HuH-7.5 (cell line): ENCODE measurements at places on chromosomes 16 and 17.
A peak's percentile ranks its signal among the peaks of the same experiment; 100 is the strongest.

DNA sequence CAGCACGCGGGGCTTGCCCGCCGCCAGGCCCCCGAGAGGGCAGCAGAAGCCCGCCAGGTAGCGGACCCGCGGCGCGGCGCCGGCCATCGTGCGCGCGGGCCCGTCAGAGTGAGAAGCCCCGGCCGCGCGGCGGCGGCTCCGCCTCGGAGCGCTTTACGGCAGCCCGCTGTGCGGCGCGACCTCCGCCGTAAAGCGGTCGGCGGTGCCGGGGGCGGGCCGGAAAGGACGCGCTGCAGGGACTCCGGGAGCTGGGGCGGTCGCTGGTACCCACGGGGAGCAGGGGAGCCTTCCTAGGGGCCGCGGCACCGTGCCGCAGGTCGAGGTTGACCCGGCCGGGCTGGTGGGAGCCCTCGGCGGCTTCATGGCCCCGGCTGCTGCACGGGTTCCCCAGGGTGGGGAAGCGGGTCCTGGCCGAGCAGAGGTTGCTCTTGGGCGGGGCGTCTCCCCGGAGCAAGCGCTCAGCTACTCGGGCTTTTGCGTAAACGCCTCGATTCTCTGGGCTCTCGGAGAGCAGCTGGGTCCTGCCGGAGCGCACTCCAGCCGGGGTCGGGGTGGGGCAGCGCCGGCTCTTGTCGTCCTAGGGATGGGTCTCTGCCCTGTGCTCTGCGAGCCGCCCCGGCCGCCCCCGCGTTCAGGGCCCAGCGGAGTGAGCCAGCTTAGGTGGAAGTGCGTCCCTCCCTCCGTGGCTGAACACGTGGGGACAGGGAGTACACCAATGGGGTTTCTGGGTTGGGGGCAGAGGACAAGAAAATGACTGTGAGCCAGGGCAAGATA is at the start of gene FAAP100:
FAAP100 (minus strand) TSS at position 110 of the 774 bp plus-strand sequence; CDS start at position 87, 23 bp downstream.
- DNase-seq: peak; percentile 91

GRCh38 chr17:34178092-34178491 is 77.0 kb upstream of the CCL2 start:
- no peak for DNase-seq

GRCh38 chr17:75570772-75571171 is 16.8 kb upstream of the MYO15B start:
- no peak for DNase-seq

- DNase-seq: no peak
Measured at GRCh38 chr17:55652114-55652823, 70.4 kb downstream of the TMEM100 start.

DNA sequence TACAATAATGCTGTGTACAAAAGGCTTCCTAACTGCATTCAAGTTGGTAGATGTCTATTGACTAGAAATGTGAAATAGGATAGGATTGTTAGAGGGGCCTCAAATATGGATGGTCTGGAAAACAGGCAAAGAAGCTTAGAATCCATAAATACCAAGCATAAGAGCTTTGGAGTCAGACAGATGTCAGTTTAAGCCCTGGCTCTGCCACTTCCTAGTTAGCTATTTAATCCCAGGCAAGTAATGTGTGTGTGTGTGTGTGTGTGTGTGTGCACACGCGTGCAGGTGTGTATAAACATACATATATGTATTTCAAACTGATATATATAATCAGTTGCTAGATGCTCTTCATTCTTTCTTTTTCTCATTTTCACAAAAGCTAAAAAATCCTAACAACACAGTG is 66.7 kb downstream of the MMD start:
- DNase-seq: no peak

DNA sequence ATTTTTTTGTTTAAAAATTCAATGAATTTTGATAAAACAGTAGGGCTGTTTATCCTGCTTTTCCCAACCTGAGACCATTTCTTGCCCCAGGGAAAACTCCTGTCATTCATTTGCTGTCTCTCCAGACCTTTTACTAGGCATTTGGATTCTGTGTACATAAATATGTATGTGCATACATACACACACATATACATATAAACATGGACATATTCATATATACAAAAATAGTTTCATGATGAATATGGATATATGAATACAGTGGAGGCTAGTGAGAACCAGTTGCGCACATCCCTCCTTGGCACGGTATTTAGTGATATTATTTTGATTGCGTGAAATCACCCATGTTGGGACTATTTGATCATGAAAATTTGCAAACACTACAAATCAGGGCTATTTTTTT is 269.9 kb downstream of the BCAS3 start:
- DNase-seq: no peak

GRCh38 chr17:19579867-19580565 is 46.4 kb downstream of the SLC47A1 start:
- DNase-seq: no peak

- peak; percentile 69 for DNase-seq
Measured at GRCh38 chr17:80970044-80970761, 21.4 kb upstream of the CHMP6 start.

GRCh38 chr17:8946476-8946875 is 19.0 kb downstream of the PIK3R5 start:
- DNase-seq: no peak

DNA sequence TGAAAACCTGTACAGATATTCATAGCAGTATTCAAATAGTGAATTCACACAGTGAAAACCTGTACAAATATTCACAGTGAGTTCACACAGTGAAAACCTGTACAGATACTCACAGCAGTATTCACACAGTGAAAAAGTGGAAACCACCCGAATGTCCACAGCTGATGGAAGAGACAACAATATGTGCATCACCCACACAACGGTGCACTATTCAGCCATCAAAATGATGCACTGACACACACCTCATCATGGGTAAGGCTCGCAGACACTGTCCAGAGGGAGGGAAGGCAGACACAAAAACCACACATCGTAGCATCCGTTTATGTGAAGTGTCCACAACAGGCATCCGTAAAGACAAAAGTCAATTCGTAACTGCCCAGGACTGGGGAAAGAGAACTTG is 100.9 kb downstream of the VPS53 start:
- no peak for DNase-seq

GRCh38 chr17:83189044-83190003 is 109.9 kb downstream of the METRNL start:
- peak; percentile 71 for DNase-seq

DNA sequence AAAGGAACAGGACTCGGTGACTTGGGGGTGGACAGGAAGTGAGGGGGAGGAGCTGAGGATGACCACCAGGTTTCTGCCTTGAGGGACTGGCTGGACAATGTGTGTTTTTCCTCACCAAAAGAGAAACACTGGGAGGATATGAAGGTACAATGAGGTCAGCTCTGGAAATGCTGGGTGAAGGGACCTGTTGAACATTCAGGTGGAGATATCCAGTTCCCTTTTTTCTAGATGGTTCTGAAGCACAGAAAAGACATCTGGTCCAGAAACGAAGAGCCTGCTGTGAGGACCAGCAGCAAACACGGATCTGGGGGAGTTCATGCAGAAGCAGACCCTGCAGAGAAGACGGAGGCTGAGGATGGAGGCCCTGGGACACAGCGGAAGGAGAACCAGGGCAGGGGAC is 17.5 kb downstream of the ARHGAP17 start:
- DNase-seq: no peak

DNA sequence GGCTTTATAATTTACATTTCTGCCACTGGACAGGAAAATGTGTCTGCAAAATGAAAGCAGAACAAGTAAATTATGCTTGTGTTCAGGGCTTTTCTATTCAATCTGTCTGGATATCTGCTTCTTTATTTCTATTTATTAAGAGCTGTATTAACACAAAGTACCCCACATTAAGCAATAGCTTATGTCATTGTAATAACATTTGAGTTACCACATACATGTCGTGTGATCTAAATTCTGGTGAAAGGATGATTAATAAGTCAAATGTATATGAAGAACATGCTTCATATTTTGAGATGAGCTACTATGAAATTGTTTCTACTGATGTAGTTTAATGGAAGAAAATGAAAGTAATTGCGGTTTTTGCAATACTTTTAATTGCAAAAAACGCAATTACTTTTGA is 238.2 kb downstream of the KCNJ2 start:
- DNase-seq: no peak

GRCh38 chr16:25060920-25061319 is 45.8 kb upstream of the ARHGAP17 start:
- DNase-seq: no peak

DNA sequence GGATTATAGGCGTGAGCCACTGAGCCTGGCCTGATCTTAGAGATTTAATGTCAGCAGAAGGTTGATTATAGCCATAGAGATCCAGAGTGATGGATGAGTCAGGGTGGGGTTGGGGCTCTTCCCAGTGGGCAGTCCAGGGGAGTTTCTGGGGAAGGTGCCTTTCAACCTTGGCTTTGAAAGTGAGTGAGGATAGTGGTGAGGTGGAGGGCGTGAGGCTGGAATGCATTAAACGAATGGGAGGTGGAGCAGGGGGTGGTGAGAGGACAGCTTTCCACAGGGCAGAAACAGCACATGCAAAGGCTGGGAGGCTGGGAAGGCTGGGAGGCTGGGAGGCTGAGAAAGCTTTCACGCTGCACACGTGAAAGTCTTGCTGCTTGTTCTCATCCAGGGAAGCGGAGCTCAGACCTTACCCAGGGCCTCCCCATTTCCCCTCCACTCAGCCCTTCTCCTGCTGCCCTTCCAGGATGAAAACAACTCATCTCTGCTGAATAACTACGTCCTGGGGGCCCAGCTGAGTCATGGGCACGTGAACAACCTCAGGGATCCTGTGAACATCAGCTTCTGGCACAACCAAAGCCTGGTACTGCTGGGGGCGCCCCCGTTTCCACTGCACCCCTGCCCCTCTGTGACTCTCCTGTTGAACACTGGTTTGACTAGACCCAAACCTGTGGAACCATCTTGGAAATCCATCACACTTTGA is 22.3 kb downstream of the ADGRG5 start:
- DNase-seq: no peak

DNA sequence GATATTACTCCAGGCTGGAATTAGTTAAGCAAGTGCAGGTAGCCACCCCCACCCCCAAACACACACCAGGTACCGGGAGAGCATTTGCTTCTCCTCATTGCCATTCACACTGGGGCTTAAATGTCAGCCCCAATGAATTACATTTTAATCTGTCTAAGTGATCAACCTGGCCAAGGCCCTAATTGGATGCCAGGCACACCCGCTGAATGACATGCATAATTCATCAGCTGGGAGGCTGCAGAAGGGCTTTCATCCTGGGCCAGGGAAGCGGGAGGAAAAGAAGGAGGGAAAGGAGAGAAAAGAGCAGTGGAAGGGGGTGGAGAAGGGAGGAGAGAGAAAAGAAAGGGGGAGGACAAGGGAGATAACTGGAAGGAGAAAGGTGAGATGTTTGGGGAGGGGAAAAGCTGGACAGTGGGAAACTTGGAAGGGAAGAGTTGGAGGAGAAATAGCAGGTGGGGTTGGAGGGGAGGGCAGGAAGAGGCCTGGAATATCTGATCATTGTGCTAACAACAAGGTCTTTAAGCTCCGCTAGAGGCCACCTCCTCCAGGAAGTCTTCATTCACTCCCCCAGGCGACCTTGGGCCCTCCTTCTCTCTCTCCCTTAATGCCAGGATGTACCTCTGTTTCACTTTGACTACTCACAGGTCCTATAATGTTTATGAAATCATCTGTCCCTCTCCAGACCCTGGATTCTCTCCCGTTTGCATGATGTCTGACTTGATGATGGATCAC is 40.1 kb upstream of the CES5A start:
- no peak for DNase-seq

DNA sequence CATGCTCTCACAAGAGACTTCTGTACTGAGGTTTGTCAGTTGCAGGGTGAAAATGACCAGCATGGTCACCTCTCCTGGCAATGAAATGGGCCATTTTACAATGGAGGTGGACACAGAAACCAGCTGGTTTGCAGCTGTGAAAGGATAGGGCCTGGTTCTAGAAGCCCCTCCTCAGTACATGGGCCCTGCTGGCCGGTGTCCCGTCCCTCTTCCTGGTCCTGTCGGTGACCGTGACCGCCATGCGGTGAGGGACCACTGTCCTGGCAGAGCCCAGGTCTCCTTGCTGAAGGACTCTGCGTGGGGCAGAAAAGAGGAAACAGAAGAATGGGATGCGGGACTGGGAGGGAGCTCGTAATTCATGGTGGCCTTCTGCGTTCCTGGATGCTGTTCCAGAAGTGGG is 76.0 kb upstream of the ZNF423 start:
- no peak for DNase-seq

DNA sequence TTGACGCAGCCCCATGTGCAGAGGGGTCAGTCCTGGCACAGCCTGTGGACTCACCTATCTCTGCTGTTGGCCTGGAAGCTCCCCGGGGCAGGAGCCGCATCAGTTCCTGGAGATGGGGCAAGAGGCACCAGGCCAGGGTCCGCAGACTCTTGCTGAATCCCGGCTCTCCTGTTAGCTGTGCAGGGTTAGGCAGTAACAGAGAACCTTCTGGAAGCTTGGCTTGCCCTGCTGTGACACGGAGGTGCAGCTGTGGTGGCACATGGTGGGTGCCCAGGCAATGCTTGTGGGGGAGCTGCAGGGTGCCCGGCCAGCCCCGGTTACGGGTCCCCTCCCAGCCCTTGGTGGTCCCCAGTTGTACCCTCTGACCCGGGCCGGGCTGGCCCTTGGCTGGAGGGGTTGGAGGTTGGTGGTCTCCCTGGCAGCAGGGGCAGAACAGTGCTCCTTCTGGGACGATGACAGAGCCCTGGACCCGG is 26.0 kb upstream of the ZNF469 start:
- DNase-seq: no peak

GRCh38 chr16:27267037-27267677 is 1.4 kb downstream of the NSMCE1 start:
- no peak for DNase-seq

- no peak for DNase-seq
Measured at GRCh38 chr17:27824745-27825144, 24.4 kb upstream of the NOS2 start.

DNA sequence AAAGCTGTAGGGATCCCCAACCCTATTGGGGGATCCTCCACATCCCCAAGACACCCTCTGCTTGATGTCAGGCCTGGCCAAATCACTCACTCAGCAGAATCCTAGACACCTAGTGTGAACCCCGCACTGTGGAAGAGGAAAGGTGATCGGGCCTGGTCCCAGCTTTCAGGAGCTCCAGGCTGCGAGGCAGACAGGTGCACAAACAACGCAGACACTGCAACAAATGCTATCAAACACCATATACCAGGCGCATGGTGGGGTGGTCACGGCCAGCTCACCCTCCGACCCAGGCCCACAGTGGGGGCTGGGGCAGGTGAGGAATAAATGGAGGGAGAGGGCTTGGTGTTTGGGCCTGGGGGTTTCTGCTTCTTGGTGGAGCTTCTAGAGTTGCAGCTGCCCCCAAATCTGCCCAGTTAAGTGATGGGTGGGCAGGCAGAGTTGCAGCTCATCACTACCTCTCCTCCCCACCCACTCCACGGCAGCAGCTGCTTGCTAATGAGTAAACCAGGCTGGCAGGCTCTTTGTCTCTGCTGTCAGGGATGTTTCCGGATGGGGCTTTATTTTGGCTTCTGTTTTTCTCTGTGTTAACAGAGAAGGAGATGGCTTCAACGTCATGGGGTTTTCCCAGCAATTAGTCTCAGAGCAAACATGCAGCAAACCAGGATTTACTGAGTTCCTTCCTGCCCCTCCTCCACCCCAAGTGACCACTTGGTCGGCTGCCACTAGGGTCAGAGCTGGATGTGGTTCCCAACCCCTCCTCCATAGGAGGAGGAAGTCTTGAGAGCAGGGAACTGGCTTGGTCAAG is 46.6 kb downstream of the PECAM1 start:
- peak; percentile 63 for DNase-seq

GRCh38 chr17:39564211-39564848 is 43.4 kb downstream of the NEUROD2 start:
- DNase-seq: no peak
